Brain (organoid and tissue), 16 donors: ENCODE measurements at places on chromosomes 3 and 15. TPM values are rescaled to one million over a fixed set of nuclear protein-coding genes. Genes with fewer than 3 reads are reported as not detected.
A peak's percentile ranks its signal among the peaks of the same experiment; 100 is the strongest.

Gene LRRIQ4
- polyA plus RNA-seq, result not detected

Gene GABRR3
- not detected for polyA plus RNA-seq

- peak; percentile 82 for DNase-seq
These were observed 474.1 kb downstream of the FOXP1 start for GRCh38 chr3:71109241-71109976.

- no peak for DNase-seq
These were observed 191.7 kb upstream of the TLE3 start for GRCh38 chr15:70289191-70289955.

Gene NR2E3
- not detected for polyA plus RNA-seq

DNA sequence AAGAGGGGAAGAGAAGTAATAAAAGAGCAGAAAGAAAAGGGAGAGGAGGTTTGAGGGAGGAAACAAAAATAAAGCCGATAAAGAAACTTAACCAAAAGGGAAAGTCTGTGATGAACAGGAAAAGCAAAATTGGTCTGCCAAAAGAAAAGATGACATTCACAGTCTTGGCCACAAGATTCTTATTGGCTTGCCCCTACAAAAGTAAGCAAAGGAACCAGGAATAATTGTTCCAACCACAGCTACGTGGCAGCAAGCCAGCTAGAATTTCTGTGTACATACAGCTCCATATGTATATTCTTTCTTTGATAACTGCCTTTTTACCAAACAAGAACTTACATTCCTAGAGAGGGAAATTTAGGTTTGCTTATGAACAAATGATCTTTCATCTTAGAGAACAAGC lies 79.6 kb downstream of the MLH1 start:
- DNase-seq, result peak; percentile 64

Gene ZBBX
- polyA plus RNA-seq, result not detected

- DNase-seq, result no peak
These were observed 492.4 kb downstream of the MCTP2 start for GRCh38 chr15:94723801-94724200.
